ENCODE measurements at places on chromosomes 13 and 19. TPM values are rescaled to one million over a fixed set of nuclear protein-coding genes. Genes with fewer than 3 reads are reported as not detected.

ADGRE3 gene
- 0.63 TPM for total RNA-seq

CPT1C gene
- total RNA-seq: 6.5 TPM

SYNGR4 gene
- not detected for total RNA-seq

DNAJC15 gene
- total RNA-seq: 7.4 TPM

IQCN gene
- 8.1 TPM for total RNA-seq

IGFL2 gene
- 0.36 TPM for total RNA-seq

SIGLEC14 gene
- 4.2 TPM for total RNA-seq

C1QTNF9 gene
- total RNA-seq: 0.99 TPM

DNA sequence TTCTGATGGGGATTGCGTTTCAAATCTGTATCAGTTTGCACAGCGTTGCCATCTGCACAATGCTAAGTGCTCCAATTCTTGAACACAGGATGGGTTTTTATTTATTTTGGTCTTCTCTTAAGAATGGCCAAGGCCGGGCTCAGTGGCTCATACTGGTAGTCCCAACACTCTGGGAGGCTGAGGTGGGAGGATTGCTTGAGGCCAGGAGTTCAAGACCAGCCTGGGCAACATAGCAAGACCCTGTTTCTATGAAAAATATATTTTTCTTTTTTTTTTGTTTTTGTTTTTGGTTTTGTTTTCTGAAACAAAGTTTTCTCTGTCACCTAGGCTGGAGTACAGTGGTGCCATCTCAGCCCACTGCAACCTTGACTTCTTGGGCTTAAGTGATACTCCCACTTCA lies 5.5 kb upstream of the YJEFN3 start:
- no peak overlapping the region for H3K27ac ChIP-seq
- DNase-seq: no peak
- no peak overlapping the region for H3K4me3 ChIP-seq
- H3K27me3 ChIP-seq: no peaks in the 10 kb centered on the region

- no peaks in the 10 kb centered on the region for H3K4me1 ChIP-seq
- H3K4me3 ChIP-seq: no peak overlapping the region
- no peak for DNase-seq
- no peaks in the 10 kb centered on the region for H3K27me3 ChIP-seq
Observed at GRCh38 chr13:35964011-35964862, 166.9 kb downstream of the DCLK1 start.

DNA sequence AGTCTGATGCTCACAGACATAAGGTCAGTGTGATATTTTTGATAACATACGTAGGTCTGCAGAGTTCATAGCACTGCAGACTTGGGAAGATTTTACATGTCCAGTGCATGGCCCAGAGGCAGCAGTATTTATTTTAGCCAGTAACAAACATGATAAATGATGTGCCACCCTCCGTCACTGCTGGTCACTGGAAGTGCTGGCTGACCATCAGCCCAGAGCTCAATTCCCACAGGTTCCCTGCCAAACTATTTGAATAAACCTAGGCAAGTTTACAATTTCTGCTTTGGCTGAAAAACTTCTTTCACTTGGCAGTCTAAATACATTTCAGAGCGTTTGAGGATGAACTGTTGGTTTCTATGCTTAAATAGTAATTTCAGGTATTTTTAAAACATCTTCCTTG lies 135.5 kb upstream of the EDNRB start:
- DNase-seq: no peak
- H3K4me1 ChIP-seq: no peaks in the 10 kb centered on the region
- H3K4me3 ChIP-seq: no peak overlapping the region
- H3K27me3 ChIP-seq: no peaks in the 10 kb centered on the region

DNA sequence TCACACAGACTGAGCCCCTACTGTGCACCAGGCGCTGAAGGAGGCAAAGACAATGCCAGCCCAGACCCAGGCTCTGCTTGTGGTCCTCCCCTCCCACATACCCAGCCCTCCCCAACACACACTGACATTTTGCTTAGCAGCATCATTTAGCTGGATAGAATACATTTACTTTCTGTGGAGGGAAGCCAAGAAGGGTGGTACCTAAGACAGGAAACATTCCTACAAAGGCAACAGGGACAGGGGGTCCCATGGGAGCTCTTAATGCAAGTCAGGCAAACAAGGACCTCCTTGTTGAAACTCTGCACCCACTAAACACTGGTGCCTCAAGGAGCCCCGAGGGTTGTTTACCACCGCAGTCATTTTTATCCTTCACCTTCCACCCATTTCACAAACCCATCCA lies 77.0 kb upstream of the ZNF507 start:
- no peak overlapping the region for H3K4me3 ChIP-seq
- no peak overlapping the region for H3K27ac ChIP-seq
- no peaks in the 10 kb centered on the region for H3K27me3 ChIP-seq
- no peaks in the 10 kb centered on the region for H3K4me1 ChIP-seq
- H3K36me3 ChIP-seq: no peaks in the 10 kb centered on the region

DNA sequence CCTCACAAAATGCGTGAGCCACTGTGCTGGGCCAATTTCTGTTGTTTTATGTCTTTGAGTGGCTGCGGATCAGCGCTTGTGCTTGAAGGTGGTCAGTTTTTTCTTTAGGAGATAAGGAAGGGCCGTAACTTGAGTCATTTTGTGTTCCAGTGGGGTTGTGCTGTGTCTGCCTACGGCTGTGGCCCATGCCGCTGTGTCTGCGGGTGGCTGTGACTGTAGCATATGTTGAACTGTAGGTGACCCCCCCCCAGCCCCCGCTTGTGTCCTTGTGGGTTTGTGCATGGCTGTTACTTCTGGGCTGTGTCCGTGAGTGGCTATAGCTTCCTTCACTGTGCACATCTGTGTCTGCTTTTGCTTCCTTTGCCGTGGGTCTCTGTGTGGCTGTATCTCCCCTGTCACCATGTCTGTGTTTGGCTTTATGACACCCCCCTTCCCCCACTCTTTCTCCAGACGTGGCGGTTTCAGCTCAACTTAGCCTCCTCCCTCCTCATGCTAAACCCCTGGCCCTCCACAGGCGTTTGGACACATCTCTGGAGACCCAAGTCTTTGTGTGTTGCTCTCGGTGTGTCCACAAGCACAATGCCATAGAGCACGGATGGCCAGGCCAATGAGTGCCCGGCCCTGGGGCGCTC lies 675 bp downstream of the PPP1R14A start:
- H3K27me3 ChIP-seq: no peaks in the 10 kb centered on the region
- no peaks in the 10 kb centered on the region for H3K36me3 ChIP-seq
- H3K27ac ChIP-seq: peak overlapping the region; percentile 92

GRCh38 chr19:1226522-1227303 lies 11.1 kb downstream of the CBARP start:
- no peaks in the 10 kb centered on the region for H3K27me3 ChIP-seq
- no peak overlapping the region for H3K4me3 ChIP-seq
- no peak for DNase-seq
- no peaks in the 10 kb centered on the region for H3K4me1 ChIP-seq

GRCh38 chr19:41711376-41712261 lies 3.2 kb downstream of the CEACAM5 start:
- H3K27me3 ChIP-seq: no peaks in the 10 kb centered on the region
- H3K36me3 ChIP-seq: no peaks in the 10 kb centered on the region
- no peaks in the 10 kb centered on the region for H3K4me1 ChIP-seq
- H3K27ac ChIP-seq: no peak overlapping the region
- DNase-seq: no peak

Measured in aorta (tissue), 5 donors.